ENCODE measurements at places on chromosomes 3 and 15. TPM values are rescaled to one million over a fixed set of nuclear protein-coding genes. Genes with fewer than 3 reads are reported as not detected.

ZMYND10 gene
- 8.7 TPM for total RNA-seq

SLC51B gene
- total RNA-seq, result not detected

DLEC1 gene
- 0.35 TPM for total RNA-seq

AADAC gene
- 2.8 TPM for total RNA-seq

WDR76 gene
- total RNA-seq, result 15.7 TPM

CASR gene
- total RNA-seq, result not detected

FOXB1 gene
- 2.2 TPM for total RNA-seq

CCR8 gene
- total RNA-seq, result not detected

GPR149 gene
- not detected for total RNA-seq

NEK4 gene
- total RNA-seq, result 26.3 TPM

CMC1 gene
- total RNA-seq, result 26.7 TPM

CYP8B1 gene
- total RNA-seq, result not detected

CHRFAM7A gene
- not detected for total RNA-seq

ADGRG7 gene
- not detected for total RNA-seq

GRM2 gene
- 0.25 TPM for total RNA-seq

DNA sequence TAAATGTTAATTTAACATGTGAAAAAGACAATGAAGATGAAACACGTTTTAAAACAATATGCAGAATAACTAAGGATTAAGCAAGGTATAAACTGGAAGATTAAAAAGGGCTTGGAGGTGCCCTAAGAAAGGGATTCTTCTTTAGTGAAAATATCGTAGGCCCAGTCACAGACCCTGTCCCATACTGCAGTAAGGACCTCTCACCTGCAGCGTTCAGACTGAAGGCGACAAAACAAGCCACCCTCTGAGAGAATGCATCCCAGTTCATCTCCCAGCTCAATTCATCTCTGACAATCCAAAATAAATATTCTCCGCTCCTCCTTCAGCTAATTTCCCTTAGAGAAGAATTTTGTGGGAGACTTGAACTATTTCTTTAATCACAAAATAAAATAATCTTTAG lies 102.3 kb upstream of the ARL6 start:
- no peak for DNase-seq

DNA sequence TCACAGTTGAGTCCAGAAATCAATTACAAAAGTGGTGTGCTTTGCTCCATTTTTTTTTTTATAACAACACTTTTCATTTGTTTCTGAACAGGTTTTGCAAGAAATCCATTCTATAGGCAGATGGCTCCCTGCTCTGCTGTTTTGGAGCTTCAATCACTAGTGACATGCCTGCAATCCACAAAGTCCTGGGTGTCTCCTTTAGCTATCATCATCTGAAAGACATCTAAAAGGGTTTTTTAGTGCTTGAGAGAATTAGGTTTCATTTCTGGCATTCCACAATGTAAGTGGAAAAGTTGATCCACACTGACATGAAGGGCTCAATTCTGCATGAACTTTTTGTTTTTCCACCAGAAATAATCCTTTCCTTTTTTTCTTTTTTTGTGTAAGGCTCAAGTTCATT lies 24.0 kb upstream of the MEIS2 start:
- no peak for DNase-seq

DNA sequence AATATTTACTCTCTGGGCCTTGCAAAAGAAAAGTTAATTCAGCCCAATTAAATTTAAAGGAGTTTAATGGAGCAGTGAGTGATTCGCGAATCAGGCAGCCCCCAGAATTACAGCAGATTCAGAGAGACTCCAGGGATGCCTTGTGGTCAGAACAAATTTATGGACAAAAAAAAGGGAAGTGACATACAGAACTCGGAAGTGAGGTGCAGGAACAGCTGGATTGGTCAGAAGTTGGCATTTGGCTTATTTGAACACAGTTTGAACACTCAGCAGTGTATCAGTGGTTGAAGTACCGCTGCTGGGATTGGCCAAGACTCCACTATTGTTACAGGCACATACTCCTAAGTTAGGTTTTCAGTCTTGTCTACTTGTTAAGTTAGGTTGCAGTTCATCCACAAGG lies 145.0 kb upstream of the GAP43 start:
- no peak for DNase-seq

DNA sequence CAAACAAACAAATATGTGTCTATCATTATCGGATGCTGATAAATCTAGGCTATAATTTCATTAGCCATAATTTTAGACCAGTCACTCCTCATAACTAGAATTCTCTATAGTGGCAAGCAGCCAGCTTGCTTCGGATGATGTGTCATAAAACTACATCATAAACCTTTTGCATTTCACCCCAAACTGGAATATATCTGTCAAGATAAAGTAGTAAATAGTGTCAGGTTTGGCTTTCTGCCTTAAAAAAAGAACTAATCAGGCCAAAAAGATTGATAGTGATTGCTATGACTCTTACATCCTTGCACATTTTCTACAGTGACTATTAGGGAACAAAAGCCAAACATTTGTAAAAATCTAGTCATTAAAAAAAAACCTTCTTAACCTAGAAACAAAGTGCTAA lies 51.0 kb downstream of the DPPA2 start:
- DNase-seq, result no peak

DNA sequence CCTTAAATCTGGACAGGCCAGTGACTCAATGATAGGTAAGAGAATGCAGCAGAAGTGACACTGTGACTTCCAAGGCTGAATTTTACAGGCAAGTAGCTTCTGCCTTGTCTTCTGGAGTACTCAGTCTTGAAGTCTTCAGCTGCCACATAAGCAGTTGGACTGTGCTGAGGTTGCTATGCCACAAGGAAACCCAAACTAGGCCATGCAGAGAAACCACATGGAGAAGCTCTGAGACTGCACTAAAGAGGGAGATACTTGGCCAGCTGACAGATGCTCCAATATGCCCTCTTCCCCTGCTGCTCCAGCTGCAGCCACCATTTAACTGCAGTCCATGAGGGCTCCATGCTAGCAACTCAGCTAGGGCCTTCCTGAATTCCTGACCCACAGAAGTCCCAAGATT lies 119.4 kb upstream of the GADL1 start:
- no peak for DNase-seq

- DNase-seq, result no peak
Observed at GRCh38 chr15:101675796-101676582, 23.8 kb upstream of the TM2D3 start.

- no peak for DNase-seq
Observed at GRCh38 chr3:24679429-24679828, 184.8 kb upstream of the THRB start.

- DNase-seq, result no peak
Observed at GRCh38 chr3:11717768-11718636, 74.3 kb upstream of the VGLL4 start.

- DNase-seq, result no peak
Observed at GRCh38 chr3:159144891-159145290, 343.0 kb downstream of the MFSD1 start.

GRCh38 chr15:80779658-80780415 lies 667 bp downstream of the CEMIP start:
- DNase-seq, result peak; percentile 39

GRCh38 chr3:126522363-126522788 lies 1.6 kb upstream of the CHST13 start:
- peak; percentile 55 for DNase-seq

DNA sequence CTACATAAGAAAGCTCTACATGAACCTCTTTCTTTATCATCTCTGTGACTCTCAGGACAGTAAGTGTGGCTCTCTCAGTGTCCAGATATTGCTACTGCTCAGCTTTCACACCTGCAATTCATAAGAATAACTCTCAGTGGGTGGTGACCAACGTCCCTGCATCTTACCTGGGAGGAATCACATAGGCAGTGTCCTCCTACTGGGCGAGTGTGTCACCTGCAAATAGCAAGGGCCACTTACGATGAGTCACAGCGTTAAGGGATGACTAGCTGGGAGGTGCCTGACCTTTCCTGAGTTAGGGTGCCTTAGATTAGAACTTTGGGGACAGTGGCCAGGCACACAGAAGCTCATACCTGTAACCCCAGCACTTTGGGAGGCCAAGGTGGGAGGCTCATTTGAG lies 90.8 kb upstream of the C3orf80 start:
- peak; percentile 80 for DNase-seq

GRCh38 chr3:26827169-26827568 lies 204.6 kb downstream of the LRRC3B start:
- no peak for DNase-seq

- no peak for DNase-seq
Observed at GRCh38 chr3:143475981-143476380, 356.4 kb downstream of the CHST2 start.

DNA sequence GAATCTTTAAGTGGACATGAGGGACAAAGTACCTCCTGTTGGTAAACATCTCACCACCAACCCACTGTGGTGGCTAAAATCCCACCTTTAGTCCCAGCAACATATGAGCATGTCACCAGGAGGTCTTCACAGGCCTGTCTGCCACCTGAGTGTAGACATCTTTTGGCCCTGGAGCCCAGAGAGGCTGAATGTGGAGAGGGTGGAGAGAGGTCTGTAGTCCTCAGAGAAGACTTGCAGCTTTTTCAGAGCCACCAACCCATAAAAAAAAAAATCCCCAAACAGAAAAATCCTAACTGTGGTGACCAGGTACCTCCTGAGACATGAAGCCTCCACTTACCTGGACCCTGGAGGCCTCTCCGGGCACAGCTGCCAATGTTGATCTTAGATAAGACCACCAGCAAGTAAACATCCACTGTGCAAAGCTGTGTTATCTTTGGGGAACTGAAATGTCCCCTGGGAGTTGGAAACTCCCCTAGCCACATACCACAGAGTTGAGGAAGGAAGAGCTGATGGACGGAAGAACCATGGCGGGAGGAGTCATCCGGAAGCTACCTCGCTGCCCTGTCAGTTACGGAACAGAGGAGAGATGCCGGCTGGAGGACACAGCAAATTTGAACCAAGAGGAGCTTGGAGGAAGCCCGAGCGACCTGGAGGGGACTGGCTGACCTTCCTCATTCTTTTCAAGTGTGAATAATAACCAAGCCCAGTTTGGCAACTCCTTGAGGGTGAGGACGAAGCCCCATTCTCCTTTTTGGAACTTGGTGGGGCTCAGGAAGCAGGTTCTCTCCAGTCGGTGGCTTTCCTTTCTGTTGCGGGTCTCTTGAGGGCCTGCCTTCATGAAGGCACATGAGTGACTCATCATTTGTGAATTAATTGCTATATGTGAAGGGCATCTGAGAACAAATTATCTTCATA lies at the start of gene GHRL:
Gene GHRL (minus strand): TSS at position 443 of the 915 bp plus-strand sequence. CDS start 2,767 bp downstream, outside the sequence.
- DNase-seq, result no peak

DNA sequence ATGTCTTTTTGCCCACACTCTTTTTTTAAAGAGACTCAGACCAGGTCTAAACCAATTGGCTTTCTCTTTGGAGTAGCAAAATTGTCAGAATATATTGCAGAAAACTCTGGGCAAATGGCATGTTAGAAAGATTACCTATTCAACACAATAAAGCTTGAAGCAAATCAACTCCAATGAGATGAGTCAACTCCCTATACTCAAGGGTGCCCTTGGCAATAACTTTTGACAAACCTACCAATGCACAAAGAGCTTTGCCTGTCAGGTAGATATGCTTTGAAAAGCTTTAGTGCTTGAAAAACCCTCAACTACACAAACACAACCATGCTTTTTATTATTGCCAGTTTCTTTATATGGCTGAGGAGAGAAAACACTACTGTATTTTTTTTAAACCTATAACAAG lies 137.7 kb upstream of the GRM7 start:
- no peak for DNase-seq

- DNase-seq, result no peak
Observed at GRCh38 chr15:45136378-45136764, 6.6 kb downstream of the DUOX1 start.

DNA sequence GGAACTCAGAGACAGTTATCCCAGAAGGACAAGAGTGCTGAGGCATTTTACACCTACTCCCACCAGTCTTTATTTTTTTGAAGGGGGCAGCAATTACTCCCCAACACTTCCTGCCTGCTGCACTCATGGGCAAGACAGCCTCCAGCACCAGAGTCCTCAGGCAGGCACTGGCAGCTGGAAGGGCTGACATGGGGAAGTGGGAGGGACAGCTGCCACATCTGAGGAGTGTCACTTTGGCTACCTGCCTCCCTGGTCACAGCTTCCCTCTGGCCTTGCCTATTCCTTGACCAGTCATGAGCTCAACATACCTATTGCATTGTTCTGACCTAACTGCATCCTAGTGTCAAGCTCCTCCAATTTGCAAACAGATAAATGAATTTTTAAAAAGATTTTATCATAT lies 10.2 kb upstream of the LACTB start:
- DNase-seq, result no peak

All from PC-9 (cell line).